Mesendoderm (in vitro differentiated cells): ENCODE measurements at places on chromosomes 4 and X.
A peak's percentile ranks its signal among the peaks of the same experiment; 100 is the strongest.

GRCh38 chrX:96909291-96909690 is 25.6 kb downstream of the RPA4 start:
- no peaks in the 10 kb centered on the region for H3K4me1 ChIP-seq
- DNase-seq: peak; percentile 1
- no peak overlapping the region for H3K27ac ChIP-seq
- H3K4me3 ChIP-seq: no peak overlapping the region
- no peaks in the 10 kb centered on the region for H3K36me3 ChIP-seq

- H3K27me3 ChIP-seq: no peaks in the 10 kb centered on the region
- H3K4me1 ChIP-seq: no peaks in the 10 kb centered on the region
- DNase-seq: peak; percentile 60
- no peak overlapping the region for H3K4me3 ChIP-seq
- H3K27ac ChIP-seq: no peak overlapping the region
These were observed 141.0 kb downstream of the MAB21L2 start for GRCh38 chr4:150722908-150723362.

GRCh38 chr4:151736361-151736760 is 24.4 kb downstream of the GATB start:
- no peaks in the 10 kb centered on the region for H3K4me1 ChIP-seq
- H3K36me3 ChIP-seq: no peaks in the 10 kb centered on the region
- DNase-seq: no peak

DNA sequence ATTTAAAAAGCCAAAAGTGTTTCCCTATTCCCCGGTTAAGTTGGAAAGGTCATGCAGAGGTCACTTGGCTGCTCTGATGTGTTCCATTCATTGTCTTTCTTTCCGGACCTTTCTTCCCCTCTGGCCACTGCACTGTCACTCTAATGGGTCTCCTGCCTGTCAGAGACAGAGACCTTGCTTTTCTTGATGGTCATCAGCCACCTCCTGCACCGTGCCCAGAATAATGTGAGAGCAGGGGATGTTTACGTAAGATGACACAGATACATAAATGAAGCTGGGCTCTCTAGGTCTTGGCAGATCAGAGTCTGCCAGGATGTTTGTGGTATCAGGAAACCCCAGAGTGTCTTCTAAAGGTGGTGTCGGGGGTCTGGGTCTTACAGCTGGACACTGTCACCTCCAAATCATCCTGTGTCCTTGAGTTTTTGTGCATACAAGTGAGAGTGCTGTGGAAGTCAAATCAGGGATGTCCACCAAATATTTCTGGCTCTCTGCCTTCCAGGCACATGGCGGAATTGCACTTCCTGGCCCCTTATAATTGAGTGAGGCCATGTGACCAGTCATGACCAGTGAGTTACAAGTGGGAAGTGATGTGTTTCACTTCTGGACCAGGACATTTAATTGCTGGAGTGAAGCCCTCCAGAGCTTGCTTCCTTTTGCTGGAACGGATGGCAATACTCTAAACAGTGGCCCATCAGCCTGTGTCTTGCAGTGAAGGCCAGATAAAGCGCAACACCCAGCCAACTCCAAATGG is 130.6 kb upstream of the ATP6AP2 start:
- H3K27ac ChIP-seq: no peak overlapping the region
- no peak overlapping the region for H3K4me3 ChIP-seq
- H3K27me3 ChIP-seq: no peaks in the 10 kb centered on the region
